ENCODE measurements at places on chromosomes 11 and 22.

DNA sequence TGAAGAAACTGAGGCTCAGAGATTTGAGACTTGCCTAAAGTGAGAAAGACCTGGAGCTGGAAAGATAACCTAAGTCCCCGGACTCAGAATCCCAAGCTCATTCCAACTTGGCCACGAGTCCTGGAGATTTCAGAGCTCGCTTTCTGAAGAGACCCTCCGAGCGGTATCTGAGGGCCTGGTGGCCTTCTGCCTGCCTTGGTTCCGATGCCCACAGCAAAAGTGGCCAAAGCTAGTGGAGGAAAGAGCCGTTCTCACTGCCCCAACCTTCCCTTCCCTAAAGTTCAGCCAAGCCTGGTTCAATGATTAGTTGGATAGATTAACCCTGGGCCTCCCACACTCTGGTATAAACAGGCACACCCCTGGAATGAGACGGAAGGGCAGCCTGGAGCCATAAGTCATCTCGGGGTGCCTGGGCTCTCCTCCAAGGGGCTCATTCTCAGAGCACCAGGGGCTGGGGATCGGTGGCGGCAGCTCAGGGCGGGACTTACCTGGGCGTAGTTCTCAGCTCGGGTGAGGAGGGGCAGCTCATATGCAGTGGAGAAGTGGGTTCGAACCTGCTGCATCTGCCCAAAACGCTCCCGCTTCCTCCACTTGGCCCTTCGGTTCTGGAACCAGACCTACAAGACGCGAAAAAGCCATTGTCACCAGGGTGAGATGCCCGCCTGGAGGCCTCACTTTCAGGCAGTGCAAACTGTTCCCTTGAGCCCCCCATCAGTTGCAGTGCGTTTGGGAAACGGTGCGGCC lies 42.8 kb downstream of the ALX4 start:
- DNase-seq, result no peak

DNA sequence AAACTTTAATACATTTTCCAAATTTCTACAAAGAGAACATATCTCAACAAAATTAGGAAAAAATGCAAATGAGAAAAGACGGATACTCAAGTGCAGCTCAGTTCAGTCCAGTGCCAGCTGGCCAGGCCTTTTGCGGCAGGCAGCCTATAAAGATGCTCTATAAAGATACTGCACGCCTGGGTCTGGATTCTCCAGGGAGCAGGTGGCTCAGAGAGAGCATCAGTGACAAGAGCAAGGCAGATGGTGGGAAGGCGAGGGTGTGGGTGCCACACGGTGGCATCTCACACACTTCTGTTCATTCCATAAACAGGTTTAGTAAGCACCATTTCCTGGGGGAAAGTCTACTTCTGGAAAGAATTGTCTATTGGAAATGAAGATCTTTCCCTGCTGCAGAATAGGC lies 18.1 kb upstream of the SCN3B start:
- no peak for DNase-seq

- no peak for DNase-seq
Observed at GRCh38 chr22:49152939-49153770, 674.5 kb downstream of the BRD1 start.

DNA sequence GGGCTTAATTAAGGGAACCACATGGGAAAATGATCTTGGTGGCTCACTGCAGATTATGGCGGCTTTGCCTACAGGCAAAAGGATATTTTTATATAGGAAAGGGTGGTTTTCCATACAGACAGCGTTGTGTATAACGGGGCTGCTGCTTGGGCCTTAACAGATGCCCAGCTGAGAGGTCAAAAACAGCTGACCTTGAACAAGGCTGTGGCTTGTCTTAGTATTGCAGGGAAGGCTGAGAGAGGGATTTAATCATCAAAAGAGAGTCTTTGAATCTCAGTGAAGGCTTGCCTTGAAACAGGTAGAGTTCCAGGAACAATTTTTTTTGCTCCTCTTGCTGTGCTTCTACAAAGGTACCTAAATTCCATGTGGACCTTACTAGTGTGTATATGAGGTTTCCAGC lies 301.6 kb upstream of the C11orf87 start:
- DNase-seq, result no peak

GRCh38 chr22:26658671-26659478 lies 1.5 kb downstream of the MIAT start:
- no peak for DNase-seq

GRCh38 chr11:58465690-58466089 lies 23.7 kb upstream of the OR5B12 start:
- DNase-seq, result no peak
